ENCODE measurements at places on chromosomes 6 and 20.

DNA sequence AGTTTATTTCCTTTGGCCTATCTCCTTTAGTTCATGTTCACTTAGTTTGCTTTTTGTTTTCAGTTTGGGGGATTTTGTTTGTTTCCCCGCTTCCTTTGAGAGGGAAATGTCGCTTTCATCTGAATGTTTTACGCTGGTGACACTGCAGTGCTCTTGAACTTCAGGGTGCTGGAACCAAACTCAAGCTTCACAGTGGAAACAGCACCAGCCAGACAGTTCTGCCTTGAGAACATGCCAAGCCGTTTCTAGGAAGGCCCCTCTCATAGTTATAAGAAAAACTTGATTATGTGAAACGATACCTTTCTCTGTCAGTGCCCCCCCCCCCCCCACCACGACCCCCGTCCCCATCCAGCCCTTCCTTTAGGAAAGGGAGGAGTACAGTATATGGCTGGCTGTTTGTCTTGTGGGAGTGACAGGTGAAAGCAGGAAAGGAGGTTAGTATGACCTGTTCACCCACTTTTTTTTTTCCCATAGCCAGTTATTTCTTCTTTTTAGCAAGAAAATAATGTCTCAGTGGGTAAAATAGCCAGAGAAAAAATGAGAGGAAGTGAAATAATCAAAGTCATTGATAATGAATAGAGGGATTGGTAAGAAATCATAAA lies 130.1 kb downstream of the LRRC1 start:
- no peak for DNase-seq

DNA sequence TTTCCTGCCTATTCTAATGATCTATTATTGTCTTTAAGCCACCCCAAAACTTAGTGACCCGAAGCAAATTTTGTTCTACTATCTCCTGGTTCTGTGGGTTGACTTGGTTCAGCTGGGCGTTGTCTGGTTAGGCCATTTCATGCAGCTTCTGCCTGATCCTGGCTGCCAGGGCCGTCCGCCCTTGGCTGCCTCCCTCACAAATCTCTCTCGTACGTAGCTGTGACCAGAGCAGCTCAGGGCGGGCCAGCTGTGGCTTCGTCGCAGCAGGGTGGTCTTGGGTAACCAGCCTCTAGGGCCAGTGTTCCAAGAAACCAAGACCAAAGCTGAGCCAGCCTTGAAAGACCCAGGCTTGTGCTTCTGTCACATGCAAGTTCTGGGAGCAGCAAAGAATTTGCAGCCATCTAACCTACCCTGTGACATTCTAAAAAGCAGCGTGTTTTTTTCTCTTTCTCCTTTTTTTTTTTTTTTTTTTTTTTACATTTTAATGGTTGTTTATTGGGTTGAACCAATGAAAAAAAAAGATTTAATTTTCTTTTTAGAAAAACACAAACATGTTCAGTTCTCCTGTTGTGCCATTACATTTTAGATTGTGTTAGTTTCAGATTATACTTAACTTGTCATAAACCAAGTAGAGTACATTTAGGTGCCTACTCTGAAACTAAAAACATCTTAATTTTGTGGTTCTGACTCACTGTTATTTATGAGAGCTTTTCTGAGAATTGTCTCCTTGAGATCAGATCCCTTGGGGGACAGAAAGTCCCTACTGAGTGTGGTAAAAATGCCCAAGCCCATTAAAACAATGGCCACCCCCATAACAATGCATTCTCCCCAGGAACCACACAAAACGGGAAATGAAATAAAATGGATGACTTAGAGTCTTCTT lies 83.9 kb downstream of the ZDHHC14 start:
- DNase-seq: no peak

GRCh38 chr6:139099984-139100383 lies 34.9 kb upstream of the HECA start:
- peak; percentile 23 for DNase-seq

- DNase-seq: no peak
Observed at GRCh38 chr20:50020288-50020687, 37.5 kb downstream of the SNAI1 start.

GRCh38 chr6:37162740-37163139 lies 7.2 kb upstream of the PIM1 start:
- no peak for DNase-seq

DNA sequence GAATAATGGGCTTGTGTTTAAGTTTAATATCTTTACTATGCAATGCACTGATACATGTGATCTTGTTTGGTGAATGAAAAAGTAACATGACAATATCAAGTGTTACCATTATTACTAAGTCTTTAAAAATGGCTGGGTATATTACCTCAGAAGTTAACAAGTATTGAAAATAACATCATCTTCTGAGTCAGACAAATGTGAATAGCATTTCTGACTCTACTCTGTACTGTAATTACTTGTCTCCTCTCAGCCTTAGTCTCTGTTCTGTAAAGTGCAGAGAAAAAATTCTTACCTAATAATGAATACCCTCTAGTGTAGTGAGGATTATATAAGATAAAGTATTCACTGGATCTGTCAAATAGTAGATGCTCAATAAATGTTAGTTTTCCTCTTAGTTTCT lies 47.0 kb upstream of the GCLC start:
- no peak for DNase-seq

All from NCI-H1417 (cell line).